ENCODE measurements at places on chromosomes 16 and 17.

GRCh38 chr17:48219617-48220016 lies 112.1 kb downstream of the SNX11 start:
- no peak for DNase-seq

- no peak for DNase-seq
These were observed 67.0 kb downstream of the MPRIP start for GRCh38 chr17:17109256-17109655.

GRCh38 chr17:78409191-78409928 lies 30.9 kb downstream of the PGS1 start:
- DNase-seq: no peak

- no peak for DNase-seq
These were observed 43.9 kb upstream of the ABCA3 start for GRCh38 chr16:2384426-2384825.

- no peak for DNase-seq
These were observed 85.5 kb downstream of the WWP2 start for GRCh38 chr16:69847643-69848042.

GRCh38 chr17:20123209-20123608 lies 114.0 kb downstream of the SPECC1 start:
- no peak for DNase-seq

DNA sequence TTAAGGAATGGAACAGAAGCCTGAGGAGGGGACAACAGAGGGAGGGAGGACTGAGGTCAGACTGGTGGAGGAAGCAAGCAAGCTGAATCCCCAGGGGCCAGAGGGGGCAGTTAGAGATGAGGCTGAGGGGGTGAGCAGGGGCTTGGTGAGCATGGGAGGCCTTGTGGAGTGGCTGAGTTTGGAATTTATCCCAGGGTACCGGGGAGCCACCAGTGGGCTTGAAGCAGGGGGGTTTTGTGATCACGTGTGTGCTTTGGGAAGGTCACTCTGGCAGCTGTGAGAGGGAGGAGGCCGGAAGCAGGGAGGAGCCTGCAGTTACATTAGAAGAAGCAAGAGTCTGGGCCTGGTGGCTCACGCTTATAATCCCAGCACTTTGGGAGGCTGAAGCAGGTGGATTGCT lies 9.8 kb upstream of the CTCF start:
- no peak for DNase-seq

DNA sequence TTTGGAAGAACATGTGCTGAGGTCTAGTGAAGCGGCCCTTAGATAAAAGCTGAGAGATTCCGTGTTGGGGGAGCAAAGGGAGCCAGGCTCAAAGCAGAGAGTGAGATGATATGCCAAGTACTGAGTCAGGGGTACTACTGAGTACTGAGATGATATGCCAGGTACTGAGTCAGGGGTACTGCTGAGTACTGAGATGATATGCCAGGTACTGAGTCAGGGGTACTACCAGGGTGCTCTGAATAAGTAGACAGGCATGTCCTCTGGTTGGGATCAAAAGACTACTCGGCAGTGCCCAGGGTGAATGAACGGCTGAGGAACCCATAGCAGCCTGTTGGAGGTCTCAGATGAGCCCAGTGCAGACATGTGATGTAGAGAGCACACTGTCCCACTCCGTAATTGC lies 239.0 kb downstream of the SOX9 start:
- no peak for DNase-seq

DNA sequence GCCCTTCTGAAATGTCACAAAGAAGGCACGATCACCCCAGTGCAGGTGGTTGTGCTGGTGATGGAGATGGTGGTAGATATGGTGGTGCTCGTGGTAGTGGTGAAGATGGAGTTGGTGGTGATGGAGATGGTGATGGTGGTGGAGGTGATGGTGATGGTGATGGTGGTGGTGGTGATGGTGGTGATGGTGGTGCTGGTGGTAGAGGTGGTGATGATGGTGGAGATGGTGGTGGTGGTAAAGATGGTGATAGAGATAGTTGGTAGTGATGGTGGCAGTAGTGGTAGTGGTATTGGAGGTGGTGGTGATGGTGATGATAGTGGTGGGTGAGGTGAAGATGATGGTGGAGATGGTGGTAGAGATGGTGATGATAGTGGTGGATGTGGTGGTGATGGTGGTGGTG lies 88.1 kb upstream of the SALL1 start:
- no peak for DNase-seq

DNA sequence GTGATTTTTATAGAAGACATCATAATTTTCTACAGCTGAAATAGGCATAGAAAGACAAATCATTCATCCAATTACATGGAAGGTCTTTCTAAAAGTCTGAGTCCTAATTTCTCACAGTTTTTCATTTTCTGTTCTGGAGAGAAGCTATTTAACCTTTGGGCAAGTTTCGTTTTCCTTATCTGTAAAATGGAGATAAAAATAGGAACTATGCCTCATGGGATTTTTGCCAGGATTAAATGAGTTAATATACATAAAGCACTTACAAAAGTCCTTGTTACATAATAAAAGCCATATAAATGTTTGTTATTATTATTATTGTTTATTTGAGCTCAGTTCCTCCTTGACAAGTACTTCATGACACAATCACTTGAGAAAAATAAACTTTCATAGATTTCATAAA lies 121.4 kb downstream of the SKAP1 start:
- no peak for DNase-seq

- no peak for DNase-seq
These were observed 306.2 kb downstream of the CEP112 start for GRCh38 chr17:65885541-65886312.

- DNase-seq: no peak
These were observed 55.3 kb downstream of the CCDC57 start for GRCh38 chr17:82157046-82158035.

DNA sequence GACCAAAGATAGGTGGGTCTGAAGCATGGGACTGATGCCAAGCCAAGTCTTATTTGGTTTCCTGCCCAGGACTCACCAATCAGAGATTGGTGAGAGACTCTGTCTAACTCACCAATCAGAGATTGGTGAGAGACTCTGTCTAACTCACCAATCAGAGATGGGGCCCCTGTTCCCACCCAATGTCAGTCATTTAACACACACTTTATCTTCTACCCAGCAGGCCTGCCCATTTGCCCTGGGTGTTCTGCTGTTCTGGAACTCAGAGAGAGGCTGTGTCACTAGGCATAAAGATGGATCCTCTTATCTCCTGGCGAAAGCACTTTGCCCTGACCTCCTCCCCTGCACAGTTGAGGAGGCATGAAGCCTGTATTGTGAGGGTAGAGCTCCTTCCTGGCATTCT lies 5.4 kb upstream of the RHOT1 start:
- DNase-seq: no peak

GRCh38 chr17:22272363-22273146 lies 580.2 kb downstream of the KCNJ18 start:
- no peak for DNase-seq

DNA sequence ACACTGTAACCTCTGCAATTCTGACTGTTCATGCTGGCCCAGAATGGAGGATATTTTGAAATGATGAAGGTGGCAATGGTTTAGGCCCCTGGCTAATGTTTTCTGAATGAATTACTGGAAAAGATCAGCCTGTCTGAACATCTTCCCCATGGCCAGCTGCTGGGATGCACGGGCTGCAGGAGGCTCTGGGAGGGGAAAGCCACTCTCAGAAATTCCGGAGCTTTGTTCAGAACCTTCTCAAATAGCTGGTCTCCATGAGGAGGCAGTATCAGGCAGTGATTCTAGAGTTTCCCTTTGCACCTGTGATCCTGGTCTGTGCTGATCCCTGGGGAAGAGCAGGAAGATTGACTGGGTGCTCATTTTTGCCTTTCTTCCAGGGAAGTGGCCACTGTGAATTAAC lies 5.0 kb downstream of the SLC6A2 start:
- no peak for DNase-seq

DNA sequence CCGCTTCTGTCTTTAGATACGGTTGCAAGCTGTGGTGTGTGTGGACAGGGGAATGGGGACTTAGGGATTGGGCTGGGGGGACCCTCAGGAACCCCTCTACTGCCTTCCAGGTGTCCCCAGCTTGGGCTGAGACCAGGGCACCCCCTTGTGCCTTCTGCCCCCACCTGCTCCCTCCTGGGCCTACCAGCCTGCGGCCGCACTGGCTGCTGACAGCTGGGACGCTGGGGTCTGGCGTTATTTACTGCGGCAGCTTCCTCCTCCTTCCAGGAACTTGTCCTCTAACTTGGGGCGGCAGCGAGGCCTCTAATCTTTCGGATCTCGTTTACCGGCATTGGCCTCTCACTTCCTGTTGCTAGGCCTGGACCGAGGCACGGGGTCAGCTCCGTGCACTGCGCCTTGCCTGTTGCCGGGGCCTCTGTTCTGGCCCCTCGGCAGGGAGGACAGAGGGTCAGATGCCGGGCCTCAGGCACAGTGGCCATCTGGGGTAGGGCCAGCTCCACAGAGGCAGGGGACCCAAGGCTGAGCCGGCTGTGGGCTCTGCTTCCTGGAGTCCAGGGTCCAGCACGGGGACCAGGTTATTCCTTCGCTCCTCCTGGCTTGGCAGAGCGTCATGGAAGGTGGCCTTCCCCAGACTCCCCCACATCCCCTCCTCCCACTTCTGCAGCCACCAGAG lies 31.8 kb downstream of the TMEM235 start:
- DNase-seq: no peak

DNA sequence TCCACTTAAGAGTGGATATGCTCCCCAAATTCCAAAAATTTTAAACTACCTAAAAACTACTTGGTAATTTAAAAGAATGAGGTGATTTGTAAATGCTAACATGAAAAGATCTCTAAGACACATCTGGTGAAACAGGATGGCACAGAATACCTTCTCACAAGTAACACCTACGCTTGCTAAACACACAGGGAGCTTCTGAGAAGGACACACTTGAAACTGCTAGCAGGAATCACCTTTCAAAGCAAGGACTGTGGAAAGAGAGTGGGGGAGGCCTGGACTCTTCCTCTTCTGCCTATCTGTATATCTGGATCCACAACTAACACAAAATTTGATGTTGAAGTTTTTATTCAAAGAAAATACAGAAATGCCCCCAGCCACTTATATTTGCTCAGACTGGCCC lies 52.4 kb downstream of the CYTH1 start:
- DNase-seq: no peak

- DNase-seq: no peak
These were observed at the start of gene MT1H for GRCh38 chr16:56669005-56669839. Gene MT1H (plus strand): TSS chr16:56669814. CDS start chr16:56669885, 71 bp downstream.

GRCh38 chr17:74180336-74180735 lies 23.1 kb upstream of the RPL38 start:
- no peak for DNase-seq

- no peak for DNase-seq
These were observed 1.2 kb downstream of the PRPF8 start for GRCh38 chr17:1683459-1683858.

- no peak for DNase-seq
These were observed 101.8 kb upstream of the CDH13 start for GRCh38 chr16:82524976-82525375.

GRCh38 chr16:31201582-31202413 lies 762 bp downstream of the PYCARD start:
- no peak for DNase-seq

DNA sequence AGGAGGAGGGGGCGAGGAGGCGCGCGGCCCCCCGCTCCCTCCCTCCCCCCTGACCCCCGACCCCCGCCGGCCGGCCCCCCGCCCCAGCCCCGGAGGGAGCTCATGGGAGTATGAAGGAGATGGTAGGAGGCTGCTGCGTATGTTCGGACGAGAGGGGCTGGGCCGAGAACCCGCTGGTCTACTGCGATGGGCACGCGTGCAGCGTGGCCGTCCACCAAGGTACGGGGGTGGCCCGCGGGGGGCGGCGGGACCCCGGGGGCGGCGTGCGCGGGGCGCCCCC lies 390 bp downstream of the MLLT6 start:
- no peak for DNase-seq

GRCh38 chr16:12760819-12761611 lies 42.7 kb downstream of the CPPED1 start:
- DNase-seq: no peak

- DNase-seq: no peak
These were observed 82.4 kb downstream of the PLCG2 start for GRCh38 chr16:81861503-81861902.

DNA sequence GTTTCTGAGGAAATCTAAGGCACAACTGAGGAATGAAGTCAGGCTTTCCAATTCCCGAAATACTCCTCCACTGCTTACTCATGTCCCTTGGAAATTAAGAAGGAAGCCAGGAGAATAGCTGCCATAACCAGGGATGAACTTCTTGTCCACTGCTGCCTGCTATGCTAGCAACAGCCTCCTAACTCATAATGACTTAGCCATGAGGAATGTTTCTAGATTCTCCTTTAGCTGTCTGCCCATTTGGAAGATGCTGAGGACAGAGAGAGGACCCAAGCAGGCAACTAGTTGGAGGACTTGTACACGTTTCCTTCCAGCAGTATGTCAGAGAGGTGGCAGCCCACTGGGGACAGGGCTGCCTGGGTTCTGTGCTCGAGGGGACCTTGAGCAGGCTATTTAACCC lies 939 bp upstream of the CCL2 start:
- no peak for DNase-seq

- DNase-seq: no peak
These were observed 125.1 kb downstream of the BANP start for GRCh38 chr16:88076211-88076931.

DNA sequence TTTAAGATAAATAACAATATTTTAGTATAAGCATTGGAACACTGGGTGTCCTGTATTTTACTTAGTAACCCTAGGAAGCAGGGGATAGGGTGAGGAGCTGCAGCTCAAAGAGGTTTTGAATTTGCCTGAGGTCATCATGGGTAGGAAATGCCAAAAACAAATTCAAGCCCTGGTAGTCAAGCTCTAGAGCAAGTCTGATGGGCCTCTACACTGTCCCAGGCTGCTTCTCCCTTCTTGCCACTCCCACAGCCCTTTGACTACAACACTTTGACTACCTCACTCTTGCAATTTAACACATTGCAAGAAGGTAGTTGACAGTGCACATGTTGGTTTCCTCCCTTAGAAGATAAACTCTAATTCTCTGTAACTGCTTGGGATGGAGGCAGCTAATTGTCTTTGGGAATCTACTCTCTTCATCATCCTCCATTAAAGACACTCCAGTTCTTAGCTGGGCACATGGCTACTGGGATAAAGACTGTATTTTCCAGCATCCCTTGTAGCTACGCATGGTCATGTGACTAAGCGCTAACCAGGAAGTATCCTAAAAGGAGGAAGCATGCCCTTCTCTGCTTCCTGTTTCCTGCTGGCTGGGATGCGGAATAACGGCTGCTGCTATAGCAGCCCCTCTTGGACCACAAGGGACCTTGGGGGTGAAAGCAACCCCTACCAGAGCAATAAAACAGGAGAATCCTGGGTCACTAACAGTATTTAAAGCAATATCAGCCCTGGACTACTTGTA lies 30.7 kb upstream of the SSTR2 start:
- no peak for DNase-seq

Data from stimulated activated CD8-positive, alpha-beta memory T cell treated with anti-CD3 and anti-CD28 coated beads, Interleukin-7, amount 100 ng/mL, for 1 hour (primary cell).